NCI-H1092 treated with DMSO at 0.1 percent for 48 hours (cell line): ENCODE measurements at places on chromosomes 7 and 10.
A peak's percentile ranks its signal among the peaks of the same experiment; 100 is the strongest.

GRCh38 chr10:52043811-52044210 lies 270.3 kb upstream of the DKK1 start:
- no peak for DNase-seq

GRCh38 chr10:131744346-131744745 lies 156.5 kb upstream of the PPP2R2D start:
- no peak for DNase-seq

DNA sequence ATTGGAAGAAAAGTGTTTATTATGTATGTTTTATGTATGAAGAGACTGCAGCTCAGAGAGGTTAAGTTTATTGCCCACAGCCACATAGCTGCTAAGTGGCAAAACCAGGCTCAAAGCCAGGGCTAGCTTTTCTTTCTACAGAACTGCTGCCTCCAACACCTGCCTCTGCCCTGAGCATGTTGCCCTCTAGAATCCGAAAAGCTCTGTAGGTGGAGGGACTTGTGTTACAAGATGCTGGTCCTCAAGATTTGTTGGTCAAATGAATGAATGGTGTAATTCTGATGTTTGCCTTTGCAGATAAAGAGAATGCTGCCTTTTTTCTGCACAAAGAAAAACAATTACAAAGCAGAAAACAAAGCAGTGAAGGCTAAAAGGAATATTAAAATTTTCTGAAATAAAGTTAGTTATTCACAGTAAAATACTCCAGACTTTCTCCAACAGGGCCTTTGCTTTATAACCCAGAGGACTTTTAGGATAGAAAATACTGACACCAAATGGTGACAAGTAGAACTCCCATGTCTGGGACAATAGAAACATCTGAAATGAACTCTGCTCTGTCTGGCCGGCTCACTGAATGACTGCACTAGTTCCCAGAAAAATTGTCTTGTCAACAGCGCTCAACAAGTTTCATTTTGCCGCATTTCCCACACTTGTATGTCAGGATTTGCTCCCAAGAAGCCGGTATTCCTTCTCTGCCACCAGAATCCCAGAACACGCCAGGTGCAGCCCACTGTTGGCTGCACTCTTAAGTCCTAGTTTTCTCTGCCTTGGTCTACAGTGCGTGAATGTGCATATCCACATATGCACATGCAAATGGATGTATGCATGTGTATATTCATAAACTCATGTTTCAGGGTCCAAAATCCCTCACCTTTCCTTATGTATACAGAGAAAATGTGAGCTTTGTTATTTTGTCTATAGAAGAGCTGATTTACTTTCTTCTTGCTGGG lies 11.0 kb upstream of the DNTT start:
- DNase-seq, result peak; percentile 49

GRCh38 chr10:119341459-119342301 lies 134.3 kb downstream of the GRK5 start:
- DNase-seq, result no peak

GRCh38 chr10:103542764-103543616 lies 49.5 kb downstream of the NEURL1 start:
- DNase-seq, result peak; percentile 82

DNA sequence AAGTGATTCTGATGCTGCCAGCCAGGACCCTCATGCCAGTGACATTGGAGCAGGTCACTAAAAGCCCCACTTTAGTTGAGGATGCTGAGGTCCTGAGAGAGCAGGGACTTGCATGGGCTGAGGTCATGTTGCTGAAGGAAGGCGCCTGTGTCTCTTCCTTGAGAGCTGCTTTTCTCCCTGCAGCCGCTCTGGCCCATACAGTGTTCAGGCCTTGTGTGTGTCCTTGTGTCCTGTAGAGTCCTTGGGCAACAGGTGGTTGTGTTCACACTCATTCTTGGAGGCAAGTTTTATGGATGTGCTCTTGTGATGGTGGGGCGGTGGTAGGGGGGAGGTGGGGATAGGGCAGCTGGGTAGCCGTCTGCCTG lies 33.3 kb downstream of the TSPAN14 start:
- no peak for DNase-seq

GRCh38 chr7:80151274-80151665 lies 16.6 kb downstream of the GNAI1 start:
- no peak for DNase-seq

DNA sequence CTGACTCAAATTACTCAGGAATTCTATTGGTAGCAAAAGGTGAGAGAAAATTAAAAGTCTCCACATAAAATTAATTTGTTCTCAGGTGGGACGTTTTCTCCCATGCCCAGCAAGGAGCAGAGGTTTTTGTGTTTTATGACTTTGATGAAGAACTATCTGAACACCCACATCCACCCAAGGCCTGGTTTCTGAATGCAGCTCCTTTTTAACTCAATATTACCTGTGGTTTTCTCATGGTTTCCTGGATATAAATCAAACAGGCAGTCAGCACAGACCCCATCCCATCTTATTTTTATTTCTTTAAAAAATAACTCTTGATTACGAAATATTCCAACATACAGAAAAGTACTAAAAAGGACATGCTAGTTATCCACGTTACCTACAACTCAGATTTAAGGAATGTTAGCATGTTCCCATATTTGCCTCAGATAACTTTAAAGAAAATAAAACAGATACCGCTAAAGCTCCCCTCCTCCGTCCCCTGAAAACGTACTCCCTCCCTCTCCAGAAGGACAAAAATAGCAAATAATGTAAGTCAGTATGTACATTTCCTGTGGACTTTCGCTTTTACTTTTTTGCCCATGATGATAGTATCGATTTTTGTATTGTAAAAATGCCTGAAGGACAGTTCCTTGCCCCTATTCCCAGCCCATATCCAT lies 43.4 kb downstream of the GLI3 start:
- DNase-seq, result no peak

DNA sequence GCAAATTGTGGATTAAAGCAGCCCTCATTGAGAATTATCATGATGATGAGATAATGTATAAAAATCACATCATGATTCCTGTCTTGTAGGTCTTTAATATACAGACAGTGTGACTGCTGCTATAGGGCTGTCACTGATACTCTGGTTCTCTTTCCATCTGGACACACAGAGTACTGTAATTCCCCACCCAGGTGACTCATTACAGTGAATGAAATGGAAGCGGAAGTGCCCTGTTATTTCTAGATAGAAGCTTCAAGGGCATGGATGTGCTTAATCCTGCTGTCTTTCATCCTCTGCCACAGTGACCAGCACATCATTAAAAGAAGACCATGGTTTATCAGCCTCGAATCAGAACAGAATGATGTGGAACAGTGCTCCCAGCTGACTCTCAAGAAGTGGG lies 1234.0 kb downstream of the SORCS3 start:
- DNase-seq, result no peak

- no peak for DNase-seq
These were observed 2.0 kb upstream of the KMT2E start for GRCh38 chr7:105011831-105012502.

DNA sequence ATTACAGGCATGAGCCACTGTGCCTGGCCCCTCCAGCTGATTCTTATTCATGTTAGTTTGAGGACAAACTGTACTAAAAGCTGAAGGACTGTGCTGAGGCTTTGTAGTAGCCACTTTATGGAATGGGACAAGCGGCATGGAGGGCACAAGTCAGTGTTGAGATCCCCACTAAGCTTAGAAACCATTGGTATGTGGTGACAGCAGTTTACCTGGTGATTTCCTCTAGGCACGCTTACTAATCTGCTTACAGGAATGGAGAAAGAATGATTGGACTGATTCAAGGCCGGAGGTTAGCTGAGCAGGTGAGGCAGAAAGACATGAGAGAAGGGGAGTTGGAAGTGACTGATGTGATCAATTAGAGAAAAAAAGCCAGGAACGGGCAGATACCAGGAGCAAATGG lies 3.7 kb downstream of the ZNF398 start:
- DNase-seq, result no peak

GRCh38 chr7:12564996-12565764 lies 5.3 kb upstream of the SCIN start:
- no peak for DNase-seq

DNA sequence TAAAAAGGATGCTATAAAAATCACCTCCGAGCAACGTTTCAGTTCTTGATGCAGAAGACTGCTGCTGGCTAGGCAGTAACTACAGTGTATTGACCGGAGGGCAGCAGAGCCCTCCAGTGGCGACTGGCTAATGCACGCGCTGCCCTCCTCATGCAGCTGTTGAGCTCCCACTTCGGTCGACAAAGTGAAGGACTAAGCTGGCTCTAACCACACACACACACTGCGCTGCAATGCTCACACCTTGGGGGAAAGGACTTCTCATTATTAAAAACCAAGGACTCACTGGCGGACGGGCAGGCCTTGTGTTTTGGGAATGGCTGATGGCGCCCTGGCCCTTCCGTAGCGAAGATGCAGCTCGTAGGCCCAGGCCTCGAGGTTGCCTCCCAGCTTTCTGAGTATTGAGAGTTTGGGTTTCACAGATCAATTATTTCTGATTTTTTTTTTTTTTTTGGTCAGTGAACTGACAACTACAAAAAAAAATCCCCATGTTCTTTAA lies 120.9 kb upstream of the DIP2C start:
- DNase-seq, result no peak

DNA sequence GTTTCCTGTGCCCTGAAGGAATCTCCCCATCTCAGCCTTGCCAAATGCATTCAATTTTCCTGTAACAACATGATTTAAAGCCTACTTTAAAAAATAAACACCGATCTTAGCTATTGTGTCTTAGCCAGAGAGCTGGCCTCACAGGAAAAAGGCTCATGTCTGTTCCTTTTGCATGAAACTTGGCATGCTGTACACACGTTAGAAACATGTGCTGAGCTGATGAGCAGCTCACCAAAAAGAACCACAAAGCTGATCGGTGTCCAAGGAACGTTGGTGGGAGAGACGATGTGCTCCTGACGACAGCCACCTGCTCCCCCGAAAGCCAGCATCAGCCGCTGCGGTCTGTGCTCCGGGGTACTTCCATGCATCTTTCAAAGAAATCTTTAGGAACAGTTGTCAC lies 135.9 kb downstream of the ADARB2 start:
- no peak for DNase-seq

DNA sequence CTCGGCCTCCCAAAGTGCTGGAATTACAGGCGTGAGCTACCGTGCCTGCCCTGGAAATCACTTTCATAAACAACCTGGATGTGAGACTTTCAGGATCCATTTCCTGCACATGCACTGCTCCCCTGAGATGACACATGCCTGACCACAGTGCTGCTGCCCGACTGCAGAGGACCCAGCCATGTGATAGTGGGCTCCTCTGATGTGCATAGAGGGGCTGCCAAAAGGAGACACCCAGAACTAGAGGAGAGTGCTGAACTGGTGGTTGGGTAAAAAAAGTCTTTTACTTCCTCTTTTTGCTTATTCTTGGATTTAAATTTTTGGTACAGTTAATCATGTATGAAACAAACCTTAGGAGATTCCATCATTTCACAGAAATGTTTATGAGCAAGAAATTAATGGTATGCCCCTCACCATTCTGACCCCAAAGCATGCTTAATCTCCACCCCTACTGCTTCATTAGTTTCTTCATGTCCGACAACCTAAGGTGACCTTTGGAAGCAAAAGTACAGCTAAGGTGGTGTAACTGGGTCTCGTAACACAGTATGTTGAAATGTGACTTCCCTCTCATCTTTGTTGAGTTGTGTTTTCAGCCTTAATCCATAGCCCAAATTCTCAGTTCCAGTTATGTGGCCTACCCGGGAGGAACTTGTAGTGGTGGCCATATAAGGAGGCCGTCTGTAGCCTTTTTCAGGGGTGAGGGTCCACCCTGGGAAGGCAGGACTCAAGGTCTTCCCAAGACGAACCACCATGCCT lies 111.1 kb downstream of the RNF216 start:
- DNase-seq, result no peak

- no peak for DNase-seq
These were observed 22.7 kb downstream of the MYOF start for GRCh38 chr10:93459466-93459865.

- DNase-seq, result no peak
These were observed 200.1 kb downstream of the PTPRN2 start for GRCh38 chr7:158387546-158387891.

DNA sequence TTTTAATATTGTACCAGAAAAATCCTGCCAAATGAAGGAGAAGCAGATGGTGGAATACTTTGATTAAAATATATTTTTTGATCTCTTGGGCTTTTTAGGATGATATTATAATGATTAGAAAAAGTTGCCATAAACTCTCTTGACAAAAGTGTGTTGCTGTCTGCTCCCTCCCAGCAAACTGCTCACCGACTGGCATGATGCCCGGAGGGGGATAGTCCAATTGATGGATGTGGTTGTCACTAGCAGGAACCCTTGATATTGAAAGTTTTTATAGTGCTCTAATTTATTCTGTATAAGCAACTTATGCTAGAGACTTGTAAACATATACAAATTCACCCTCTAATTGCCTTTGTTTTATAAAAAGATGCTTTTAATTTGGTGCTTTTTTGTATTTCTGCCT lies 114.0 kb downstream of the DNAH11 start:
- DNase-seq, result no peak

GRCh38 chr7:48089046-48090003 lies at the start of gene UPP1:
Gene UPP1, plus strand, starts transcription at chr7:48089265. Its CDS starts 5,519 bp downstream, at chr7:48094784.
- DNase-seq, result peak; percentile 29

GRCh38 chr7:77837275-77837674 lies 38.7 kb downstream of the PHTF2 start:
- DNase-seq, result no peak

DNA sequence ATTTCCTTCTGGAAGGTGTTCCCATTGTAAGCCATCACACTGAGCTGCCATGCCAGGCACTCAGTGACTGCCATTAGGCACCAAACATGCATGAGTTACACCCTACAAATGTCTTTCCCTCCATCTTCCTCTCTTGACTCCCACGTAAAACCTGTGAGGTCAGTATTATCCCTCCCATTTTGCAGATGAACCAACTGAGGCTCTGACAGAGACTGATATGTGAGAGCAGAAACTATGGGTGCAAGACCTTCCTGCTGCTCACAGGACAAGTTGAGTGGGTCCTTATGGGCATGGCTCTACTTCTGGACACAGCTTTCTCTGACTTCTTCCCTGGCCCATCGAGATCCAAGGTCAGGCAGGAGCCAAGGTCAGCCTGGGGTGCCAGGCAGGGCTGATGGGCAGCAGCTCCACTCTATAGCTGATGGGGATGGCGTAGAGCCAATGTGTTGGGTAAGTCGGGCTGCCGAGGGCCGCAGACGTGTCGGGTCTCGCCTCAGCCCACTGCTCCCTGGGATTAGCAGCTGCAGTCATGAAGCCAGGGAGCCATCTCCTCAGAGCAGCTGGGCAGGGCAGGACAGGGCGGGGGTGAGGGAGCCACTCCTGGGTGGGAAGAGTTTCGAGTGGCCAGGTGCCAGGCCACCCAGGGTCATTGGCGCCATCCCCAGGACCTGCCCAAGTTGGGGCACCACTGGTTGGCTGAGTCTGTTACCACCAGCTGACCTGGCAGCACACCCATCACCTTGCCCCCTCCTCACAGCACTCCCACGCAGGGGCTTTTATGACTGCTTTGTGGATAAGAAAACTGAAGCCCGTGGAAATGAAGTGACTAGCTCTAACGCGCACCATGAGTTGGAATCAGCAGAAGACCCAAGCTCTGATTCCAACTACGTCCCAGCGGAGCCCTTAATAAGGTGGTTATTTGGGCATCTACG lies 117.8 kb upstream of the ZMIZ1 start:
- DNase-seq, result no peak
